ENCODE measurements at places on chromosomes 16 and 17. TPM values are rescaled to one million over a fixed set of nuclear protein-coding genes. Genes with fewer than 3 reads are reported as not detected.

GRCh38 chr17:80219763-80220053, 425 bp downstream of the SGSH start:
- no peak for DNase-seq

DNA sequence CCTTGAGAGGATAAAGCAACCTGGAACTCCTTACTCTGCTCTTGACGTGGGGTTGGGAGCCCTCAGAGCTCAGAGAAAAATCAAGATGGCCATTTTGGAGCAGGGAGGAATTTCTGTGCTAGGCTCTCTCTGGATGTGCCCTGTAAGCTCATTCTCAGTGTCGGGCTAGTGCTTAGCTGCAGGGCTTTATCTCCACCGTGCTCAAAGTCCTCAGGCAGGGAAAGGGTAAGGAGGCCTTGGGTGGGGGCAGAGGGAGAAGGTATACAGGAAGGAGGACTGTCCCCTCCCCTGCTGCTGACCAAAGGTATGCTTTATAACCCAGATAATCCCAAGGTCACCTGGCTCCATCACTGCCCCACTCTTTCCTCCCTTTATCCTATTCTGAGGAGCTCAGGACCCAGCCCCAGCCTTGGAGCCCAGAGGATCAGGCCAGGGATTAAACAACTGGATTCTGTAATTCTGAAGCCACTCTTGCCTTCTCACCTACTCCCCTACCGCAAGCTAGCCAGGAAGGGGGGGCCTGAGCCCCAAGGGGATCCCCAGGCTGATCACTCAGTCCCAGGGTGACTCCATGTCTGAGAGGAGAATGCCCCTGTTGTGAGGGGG, 1.1 kb downstream of the DHRS11 start:
- no peak for DNase-seq

Gene ITGB4
- 7.6 TPM for polyA plus RNA-seq

DNA sequence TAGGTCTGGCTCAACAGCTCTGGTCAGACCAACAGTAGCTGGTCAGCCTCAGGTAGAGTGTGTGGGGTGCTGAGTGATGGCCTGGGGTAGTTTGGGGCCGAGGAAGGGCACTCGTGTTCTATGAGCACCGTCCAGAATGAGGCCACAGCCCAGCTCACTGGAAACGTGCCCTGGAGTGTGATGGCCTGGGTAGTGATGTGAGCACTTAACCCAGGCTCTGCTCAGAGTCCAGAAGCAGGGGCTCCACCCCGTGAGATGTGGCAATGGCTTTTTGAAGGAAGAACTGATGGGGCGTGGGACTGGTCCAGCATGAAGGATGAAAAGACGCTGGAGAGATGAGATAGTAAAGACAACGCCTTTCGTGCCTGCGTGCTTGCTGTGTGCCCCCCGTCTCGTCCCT, 35.3 kb downstream of the NTN1 start:
- no peak for DNase-seq

DNA sequence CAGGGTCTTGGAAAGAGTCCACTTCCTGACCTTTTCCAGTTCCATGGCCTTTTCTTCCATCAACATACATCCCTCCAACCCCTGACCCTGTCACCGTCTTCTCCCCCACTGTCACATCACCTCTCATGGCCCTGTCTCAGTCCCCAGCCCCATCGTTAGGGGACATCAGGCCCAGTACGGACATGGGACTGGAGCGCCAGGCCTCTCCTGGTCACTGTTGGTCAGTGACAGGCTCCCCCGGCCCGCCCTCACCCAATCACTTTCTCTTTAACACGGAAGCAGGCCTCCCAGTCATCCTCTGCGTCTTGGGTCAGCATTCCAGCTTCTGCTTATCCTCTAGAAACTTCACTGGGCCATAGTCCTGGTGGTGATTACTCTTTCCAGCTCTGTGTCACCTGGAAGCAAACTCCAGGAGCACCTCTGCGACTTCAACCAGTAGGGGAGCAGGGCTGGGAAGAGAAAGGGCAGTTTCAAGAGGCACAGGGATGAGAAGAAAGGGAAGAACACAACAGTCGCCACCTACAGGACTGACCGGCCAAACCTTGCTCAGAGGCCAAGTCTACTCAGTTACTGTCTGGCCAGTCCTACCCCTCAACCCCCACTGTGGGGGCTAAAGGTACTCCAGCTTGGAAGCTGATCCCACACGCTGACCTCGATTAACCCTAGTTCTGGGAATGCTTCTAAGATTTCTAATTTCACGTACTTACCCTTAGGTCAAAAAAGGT, 15.9 kb upstream of the ICAM2 start:
- no peak for DNase-seq

Gene SEZ6
- polyA plus RNA-seq = 0.12 TPM

Gene SEC14L5
- polyA plus RNA-seq = 0.46 TPM

Data from hindlimb muscle (tissue), 1 donor.